ENCODE measurements at places on chromosomes 7 and 10.

- DNase-seq = no peak
These were observed 53.2 kb upstream of the MTPN start for GRCh38 chr7:136030330-136030729.

DNA sequence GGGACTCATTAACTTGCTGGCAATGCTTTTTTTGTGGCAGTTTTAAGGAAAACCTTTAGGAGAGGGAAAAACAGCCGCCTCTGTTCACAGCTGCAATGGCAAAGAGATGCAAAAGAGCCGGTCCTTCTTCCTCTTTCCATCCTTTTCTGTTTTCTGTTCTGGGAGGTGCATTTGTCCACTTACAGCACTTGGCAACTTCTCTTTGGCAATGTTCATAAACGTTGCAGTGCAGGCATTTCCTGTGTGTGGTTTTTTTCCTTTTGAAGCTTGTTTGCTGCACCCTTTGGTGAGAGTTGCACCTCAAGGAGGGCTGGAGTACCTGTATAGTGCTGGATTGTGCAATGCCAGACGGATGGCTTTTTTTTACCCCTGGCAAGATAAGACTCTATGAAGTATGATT, 53.9 kb upstream of the HABP2 start:
- DNase-seq = peak; percentile 30

DNA sequence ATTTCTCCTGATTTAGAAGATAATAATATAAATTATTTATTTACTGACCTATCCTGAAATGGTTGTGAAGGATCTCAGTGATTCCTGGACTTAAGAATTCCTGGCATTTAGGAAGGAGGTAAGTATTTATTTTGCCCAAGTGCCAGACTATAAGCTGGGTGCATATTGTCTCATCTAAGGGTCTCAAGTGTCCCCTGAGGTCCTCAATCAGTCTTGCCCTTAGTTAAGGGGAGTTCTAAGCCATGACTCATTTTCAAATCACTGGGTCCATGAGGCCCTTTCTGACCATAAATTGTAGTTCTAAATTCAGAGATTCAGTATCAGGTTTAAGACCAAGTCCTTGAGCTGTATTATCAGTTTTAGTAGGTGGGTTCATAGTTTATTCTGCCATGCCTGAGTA, 251.6 kb upstream of the MEOX2 start:
- DNase-seq = no peak

GRCh38 chr10:87925570-87925969, 62.1 kb downstream of the PTEN start:
- no peak for DNase-seq

DNA sequence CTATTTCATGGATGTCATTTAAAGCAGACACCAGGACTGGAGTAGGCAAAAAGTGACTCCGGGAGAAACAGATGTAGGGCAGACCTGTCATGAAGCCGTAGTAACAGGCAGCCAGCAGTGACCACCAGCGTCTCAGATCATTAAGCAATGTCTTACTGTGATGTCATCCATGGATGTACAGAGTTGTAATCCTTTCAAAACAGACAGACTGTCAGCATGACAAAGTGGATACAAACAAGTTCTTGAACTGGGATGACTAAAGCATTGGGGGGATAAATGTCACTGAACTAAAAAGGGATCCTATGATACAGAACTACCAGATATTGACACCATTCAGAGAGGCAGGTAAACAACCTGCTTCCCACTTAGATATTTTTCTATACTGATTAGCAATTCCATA, 675.5 kb downstream of the PARD3 start:
- DNase-seq = peak; percentile 5

DNA sequence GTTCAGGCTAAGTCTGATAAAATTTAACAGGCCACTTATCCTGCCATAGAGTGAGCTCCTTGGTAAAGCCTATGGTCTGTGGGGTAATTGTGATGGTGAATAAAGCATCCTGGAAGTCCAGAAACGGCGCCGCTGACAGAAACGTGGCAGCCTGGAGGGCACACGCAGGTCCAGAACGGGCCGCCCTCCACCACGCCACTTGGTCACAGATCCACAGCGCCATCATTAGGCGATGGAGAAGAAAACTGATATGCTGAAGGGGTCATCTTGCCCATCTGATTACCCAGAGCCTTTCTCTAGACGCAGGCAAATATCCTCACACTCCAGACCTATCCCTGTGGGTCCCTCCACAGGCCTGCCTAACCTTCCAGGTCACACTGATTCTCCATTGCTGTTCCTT, 37.8 kb downstream of the PODXL start:
- no peak for DNase-seq
